ENCODE measurements at places on chromosomes 5 and 9. TPM values are rescaled to one million over a fixed set of nuclear protein-coding genes. Genes with fewer than 3 reads are reported as not detected.

DNA sequence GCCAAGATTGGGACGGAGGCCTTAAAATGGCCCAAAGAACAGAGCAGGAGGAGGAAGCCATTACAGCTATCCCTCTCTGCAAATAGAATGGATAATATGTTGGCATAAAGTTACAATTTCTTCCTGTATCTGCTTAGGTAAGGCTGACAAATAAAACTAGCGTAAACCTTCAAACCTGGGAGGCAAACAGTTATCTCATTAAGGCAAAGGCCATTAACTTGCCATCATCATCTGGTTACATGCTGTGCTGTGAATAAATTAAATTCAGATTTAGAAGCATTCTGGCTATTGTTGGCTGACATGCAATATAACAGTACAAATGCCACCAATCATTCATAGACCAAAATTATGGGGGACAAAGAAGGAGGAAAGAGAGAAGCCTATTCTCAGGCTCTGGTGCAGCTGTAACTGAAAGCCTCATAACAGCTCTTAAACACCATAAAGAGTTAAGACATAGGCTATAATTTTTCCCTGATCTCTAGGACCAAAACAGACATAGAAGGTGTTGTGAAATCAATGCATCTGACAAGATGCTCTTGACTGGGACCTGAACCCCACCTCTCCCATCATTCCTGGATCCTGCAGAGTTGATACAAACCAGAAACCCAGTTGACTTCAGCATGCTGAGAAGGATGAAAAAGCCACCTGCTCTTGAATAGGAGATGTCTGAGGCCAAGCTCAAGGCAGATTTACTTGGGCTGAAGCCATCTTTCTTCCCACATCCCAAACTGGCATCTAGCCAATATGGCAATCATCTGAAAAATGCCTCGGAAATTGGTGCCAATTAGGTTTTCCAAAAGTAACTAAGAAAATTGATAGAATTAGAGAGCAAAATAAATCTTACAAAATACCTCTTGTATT, 62.5 kb downstream of the PLCXD3 start:
- no peak for DNase-seq

DNA sequence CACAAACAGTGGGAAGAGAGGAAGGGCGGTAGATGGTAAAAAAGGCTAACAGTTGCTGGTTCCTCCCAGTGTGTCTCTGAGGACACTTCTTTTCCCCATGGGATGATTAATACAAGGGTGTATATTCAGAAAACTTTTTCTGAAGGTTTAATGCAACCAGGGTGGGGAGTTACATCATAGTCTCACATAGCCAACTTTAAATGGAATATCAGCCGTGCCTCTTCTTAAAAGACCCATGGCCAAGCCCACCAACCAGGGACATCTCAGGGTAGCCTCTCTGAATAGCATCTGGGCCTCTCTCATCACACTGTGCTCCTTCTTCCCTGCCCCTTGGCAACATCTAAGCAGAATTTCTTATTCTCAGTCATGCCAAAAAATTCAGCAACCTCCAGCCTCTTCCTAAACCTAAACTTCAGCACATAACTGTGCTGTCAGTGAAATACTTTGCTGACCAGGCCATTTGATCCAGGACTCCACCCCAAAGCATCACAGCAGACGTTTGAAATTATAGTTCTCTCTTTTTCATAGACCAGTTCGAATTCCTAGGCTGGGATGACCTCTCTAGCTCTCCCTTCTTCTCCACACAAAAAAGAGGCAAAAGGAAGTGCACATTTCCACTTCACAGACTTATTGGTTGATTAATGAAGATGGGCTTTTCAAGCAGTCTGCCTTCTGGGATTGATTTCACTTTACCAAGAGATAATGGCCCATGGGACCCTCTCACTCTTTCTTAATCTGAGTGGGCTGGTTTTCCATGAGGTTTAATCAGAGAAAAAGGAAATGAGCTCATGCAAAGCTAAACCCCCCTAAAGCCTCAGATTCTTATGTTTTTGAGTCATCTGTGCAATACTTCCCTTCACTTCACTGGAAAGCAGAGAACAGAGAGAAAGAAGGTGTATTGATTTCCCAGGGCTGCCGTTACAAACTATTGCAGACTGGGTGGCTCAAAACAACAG, 85.1 kb upstream of the RAI14 start:
- DNase-seq, result no peak

DNA sequence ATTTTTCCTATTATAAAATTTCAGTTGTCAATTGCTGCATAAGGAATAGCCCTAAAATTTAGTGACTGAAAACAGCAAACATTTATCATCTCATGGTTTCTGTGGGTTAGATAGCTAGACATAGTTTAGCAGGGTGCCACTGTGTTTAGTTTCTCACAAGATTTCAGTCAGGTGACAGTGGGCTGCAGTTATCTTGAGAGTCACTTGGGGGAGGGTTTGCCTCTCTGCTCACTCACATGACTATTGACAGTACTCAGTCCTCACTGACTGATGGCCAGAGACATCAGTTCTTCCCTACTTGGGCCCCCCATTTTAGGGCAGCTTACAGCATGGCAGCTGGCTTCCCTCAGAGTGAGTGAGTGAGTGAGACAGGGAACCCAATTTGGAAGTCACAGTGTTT, 42.0 kb downstream of the PBX3 start:
- peak; percentile 21 for DNase-seq

WNK2 gene
- polyA plus RNA-seq, result 19.2 TPM

DNA sequence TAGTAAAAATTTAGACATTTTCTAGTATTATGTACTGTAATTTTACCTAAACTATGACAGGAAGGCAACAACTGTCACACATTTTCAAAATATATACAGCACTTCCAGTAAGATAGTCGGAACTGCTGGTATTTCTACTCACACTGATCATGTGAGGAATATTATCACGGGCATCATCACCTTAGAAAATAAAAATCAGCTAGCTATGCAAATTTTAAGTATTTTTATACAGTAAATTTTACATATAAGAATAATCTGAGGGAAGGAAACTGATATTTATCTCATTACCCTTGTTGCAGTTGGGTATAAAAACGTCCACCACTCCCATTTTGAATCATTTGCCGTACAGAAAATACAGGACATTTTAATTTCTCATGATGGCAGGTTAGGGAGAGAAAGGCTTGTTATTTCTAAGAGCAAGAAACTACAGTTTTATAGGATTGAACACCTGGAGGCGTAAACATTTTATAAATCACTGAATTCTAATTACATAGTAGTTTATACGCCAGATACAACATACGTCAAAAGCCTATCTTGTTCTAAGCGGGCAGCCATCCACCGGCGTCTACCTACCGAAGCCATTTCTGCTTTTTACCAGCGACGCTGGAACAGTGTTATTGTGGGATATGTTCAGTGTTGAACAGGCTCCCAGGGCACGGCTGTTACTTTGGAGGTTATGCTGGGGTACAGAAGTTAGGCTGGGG, 729 bp upstream of the TNPO1 start:
- DNase-seq, result no peak

GRCh38 chr9:108811944-108812343, 43.8 kb downstream of the ACTL7B start:
- DNase-seq, result no peak

DNA sequence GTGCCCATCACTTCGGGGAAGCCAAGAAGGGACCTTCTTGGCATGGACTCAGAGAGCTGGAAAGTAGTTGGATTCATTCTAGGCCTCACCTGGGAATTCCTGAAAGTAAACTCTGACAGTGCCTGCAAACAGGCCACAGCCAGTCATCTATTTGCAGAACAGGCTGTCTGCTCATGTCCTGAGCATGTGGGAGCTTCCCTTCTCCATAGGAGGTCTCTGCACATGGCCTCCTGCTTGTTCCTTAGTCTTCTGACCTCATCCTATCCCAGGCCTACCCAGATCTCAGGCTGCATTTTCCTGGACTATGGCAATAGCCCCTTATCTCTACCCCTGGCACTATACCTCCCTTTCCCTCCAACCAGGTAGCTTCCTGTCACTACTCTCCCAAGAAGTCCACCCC, 67.2 kb upstream of the FSTL4 start:
- no peak for DNase-seq

- no peak for DNase-seq
Observed at GRCh38 chr9:133715295-133715865, 22.8 kb downstream of the SARDH start.

SLC34A1 gene
- polyA plus RNA-seq, result 0.07 TPM

DNA sequence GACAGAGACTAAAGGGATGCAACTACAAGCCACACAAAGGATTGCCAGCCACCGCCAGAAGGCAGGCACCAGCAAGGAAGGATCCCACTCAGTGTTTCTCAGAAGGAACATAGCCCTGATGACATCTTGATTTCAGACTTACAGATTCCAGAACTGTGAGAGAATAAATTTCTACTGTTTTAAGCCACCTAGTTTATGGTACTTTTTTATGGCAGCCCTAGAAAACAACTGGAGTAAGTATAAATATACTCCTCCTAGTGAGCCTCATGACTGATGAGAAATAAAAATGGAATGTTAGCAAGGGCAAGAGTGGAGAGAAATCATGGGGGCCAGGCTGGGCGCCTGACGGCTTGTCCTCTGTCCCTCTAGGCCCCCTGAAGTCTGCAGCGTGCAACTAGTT, 307.3 kb downstream of the PIK3R1 start:
- no peak for DNase-seq

- DNase-seq, result peak; percentile 14
Observed at GRCh38 chr9:113011911-113012381, at the start of gene ZNF883. TSS of gene ZNF883 (minus strand) at chr9:113012192.

GRCh38 chr9:137969008-137969407, 91.4 kb downstream of the CACNA1B start:
- DNase-seq, result no peak

All from small intestine (tissue), 16 donors.